NCI-H2081 (cell line): ENCODE measurements at places on chromosomes 11 and 22.

GRCh38 chr22:46108564-46109473 is 41.5 kb upstream of the PPARA start:
- peak; percentile 27 for DNase-seq

GRCh38 chr22:23579870-23580575 is at the start of gene IGLL1:
IGLL1 (minus strand) TSS chr22:23580290; CDS start chr22:23580190, 100 bp downstream.
- DNase-seq, result no peak

DNA sequence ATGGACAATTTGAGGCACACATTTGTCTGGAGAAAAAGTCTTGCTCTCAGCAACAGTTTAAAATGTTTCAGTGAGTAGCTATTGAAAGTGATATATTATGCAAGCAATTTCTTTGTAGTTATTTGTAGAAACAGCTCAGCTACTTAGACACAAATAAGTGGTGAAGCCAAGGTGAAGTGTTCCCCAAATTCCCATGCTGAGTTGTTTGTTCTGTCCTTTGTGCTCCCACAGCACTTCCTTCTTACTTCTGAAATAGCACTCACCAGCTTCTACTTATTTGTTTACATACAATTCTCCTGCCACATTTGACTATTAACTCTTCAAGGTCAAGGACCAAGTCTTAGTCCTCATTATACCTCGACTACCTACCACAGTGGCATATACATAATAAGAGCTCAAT is 638.6 kb upstream of the LRRC4C start:
- DNase-seq, result no peak

GRCh38 chr22:37141971-37142370 is 7.7 kb downstream of the IL2RB start:
- DNase-seq, result no peak

GRCh38 chr22:37503850-37504249 is 15.4 kb downstream of the CARD10 start:
- DNase-seq, result no peak

- DNase-seq, result no peak
Observed at GRCh38 chr22:22070371-22070824, 87.8 kb upstream of the TOP3B start.

DNA sequence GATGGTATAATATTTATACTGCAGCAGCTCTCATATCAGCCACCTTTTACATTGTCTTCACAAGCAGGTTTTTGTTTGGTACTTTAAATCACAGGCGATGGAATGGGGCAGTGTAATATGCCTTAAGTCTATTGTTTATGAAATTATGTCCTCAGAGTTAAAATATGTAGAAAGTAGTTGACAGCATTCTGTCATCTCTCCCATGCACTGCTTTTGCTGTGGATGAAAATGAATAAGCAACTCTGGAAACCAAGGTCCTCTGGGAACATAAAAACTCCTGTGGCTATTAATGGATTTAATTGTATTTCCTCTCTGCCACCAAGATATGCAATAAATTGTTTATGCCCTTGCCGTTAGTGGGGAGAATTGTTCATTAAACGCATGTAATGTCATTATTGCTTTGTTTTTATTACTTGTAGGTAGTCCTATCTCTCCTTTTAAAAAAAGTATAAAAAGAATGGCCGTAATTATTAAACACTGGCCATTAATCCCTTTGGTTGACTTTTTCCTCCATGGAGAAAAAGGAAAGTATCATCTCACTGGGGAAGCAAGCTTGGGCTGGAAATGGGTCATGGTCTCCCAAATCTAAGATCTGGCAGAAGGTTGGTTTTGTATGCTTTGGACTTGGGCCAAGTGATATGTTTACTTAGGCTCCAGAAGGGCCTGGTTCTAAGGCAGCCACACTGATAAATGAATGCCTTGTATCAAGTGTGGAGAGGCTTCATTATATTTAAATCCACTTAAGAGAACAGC is 13.1 kb downstream of the PACS1 start:
- DNase-seq, result peak; percentile 41

DNA sequence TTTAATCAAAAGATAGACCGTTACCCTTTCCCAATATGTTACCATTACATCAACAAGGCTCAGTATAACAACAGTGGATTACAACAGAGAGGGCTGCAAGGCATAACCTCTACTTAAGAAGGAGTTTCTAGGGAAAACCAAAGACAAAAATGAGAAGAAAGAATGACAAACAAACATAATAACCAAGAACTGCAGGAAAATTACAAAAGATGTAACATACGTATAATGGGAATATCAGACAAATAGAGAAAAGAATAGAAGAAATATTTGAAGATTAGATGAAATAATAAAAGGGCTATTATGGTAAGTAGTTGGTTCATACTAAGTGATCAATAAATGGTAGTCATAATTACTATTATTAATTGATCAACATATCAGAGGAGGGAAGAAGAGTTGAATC is 39.1 kb downstream of the SPON1 start:
- no peak for DNase-seq

GRCh38 chr11:78645226-78646202 is 70.8 kb upstream of the NARS2 start:
- DNase-seq, result peak; percentile 72

DNA sequence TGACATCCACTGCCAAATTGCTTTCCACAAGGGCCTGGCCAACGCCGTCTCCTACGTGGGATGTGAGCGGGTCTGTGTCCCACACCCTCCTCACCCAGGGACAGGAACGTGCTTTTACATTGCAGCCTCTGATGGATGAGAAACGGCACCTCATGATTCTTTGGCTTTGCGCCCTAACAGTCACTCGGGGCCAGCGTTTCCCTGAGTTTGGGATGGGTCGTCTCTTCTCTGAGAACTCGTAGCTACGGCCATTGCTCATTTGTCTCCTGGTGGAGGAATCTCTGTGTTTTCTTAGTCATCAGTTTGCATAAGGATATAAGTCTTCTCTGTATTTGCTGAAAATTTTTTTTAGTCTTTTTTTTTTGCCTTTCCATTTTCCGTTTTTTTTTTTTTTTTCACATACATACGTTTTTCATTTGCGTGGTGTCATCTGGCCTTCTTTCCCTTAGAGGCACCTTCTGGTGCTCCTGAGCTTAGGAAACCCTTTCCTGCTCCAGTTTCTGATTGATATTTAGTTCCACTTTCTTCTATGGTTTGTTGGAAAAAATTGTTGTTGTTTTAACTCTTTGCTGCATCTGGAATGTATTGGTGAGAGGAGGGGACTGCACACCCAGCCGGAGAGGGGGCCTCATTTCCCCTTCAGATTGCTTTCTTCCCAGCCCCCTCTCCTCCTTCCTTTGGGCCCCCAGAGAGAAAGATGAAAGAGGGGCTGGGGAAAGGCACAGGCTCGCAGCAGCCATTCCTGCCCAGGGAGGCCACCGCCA is 12.0 kb downstream of the TNNT3 start:
- DNase-seq, result no peak

- no peak for DNase-seq
Observed at GRCh38 chr11:69666752-69667536, 8.2 kb downstream of the LTO1 start.

GRCh38 chr11:92302770-92303169 is 78.2 kb downstream of the FAT3 start:
- no peak for DNase-seq

DNA sequence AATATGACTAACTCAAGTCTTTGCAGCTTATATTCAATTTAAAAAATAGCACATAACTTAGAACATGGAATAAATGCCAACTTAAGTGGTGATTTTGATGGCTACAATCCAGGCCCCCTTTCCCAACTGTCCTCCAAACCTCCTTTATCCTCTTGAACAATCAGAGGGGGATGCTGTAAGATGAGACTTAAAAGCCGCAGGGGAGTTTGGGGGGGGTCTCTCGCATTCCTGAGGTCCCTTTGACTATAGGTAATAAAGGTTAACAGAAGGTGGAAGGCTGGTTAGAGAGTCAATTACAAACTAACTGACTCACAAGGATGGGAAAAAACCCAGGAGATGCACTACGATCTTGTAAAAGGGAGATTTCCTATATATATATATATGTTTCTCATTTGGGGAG is 101.8 kb downstream of the KIRREL3 start:
- no peak for DNase-seq

DNA sequence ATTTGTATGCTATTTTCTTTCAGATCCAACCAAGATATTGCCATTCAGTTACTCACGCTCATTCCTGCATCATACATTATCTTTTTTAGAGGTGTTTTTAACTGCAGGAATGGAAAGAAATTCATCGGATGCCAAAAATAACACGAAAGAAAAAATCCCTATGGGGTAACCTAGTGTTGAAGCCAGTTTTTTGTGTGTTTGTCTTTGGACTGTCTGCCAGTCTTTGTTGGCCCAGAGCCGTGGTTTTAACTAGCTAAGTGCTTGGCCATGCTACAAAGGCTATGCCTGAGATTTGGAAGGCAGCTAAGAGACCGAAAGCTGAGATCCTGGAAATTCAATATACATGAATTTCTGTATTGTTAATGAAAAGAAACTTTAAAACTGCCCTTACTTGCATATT is 309.8 kb upstream of the CNTN5 start:
- DNase-seq, result peak; percentile 8
